CD8-positive, alpha-beta memory T cell (primary cell): ENCODE measurements at places on chromosomes 5 and 9. TPM values are rescaled to one million over a fixed set of nuclear protein-coding genes. Genes with fewer than 3 reads are reported as not detected.

ECSCR gene
- 0.83 TPM for total RNA-seq

FAM151B gene
- 0.18 TPM for total RNA-seq

DNA sequence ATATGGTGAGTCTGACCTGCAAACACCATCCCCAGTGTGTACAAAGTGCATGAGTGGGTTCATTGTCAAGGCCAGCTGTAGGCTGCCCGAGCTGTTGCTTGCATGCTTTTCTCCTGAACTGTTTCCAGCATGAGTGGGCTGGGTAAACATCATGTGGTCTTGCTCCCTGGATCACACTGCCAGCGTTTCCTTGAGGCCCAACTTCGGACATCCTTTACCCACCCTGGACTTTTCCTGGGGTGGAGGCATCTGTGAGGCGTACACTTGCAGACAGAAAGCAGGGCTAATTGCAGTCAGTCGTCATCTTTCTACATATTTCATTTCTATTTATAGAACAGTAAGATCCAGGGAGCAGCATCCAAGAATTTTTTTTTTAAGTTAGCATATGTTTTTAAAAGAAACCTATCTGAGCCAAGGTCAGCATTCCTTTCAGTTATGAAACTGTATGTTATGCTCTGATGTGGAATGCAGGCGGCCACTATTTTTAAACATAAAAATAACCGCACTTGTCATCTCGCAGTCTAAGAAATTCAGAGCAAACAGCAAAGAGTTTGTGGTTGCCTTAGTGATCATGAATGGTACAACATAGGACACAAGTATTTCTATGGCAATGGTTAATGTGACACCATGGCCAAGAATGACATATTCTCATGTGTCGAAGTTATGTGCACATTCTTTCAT, 106.5 kb upstream of the DMRT1 start:
- H3K36me3 ChIP-seq = no peaks in the 10 kb centered on the region
- H3K27me3 ChIP-seq = no peaks in the 10 kb centered on the region
- no peak overlapping the region for H3K4me3 ChIP-seq
- DNase-seq = no peak
- H3K27ac ChIP-seq = no peak overlapping the region

DNA sequence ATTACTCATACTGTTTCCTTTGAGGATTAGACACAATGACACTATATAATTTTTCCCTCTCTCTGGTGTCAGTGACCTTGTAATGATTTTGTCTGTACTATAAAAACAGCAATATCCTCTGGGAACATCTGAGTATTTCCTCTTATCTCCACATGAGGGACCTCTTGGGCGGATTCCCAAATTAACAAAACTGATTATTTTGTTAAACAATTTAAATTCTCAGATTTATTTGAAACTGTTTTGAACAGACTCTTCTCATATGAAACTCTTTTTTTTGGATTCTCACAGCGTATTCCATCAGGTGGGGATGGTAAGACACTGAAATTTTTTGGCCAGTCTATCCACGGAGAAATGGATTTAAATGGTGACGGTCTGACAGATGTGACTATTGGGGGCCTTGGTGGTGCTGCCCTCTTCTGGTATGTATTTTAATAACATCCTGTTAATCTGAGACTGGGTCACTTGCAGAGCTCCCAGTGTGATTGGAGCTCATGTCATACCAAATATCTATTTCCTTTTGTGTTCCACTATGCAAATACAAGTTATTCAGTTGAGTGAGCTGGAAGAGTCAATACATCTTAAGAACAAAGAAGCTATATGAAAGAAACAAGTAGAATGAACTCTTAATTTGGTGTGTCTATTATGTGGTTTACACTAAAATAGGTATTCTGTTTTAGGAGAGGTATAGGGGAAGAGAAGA, 73.8 kb upstream of the ITGA2 start:
- no peaks in the 10 kb centered on the region for H3K4me1 ChIP-seq
- no peak overlapping the region for H3K27ac ChIP-seq
- H3K4me3 ChIP-seq = peak overlapping the region; percentile 18
- no peaks in the 10 kb centered on the region for H3K36me3 ChIP-seq

- DNase-seq = no peak
- H3K4me1 ChIP-seq = no peaks in the 10 kb centered on the region
- H3K27me3 ChIP-seq = no peaks in the 10 kb centered on the region
- no peaks in the 10 kb centered on the region for H3K36me3 ChIP-seq
These were observed 198.8 kb upstream of the EFNA5 start for GRCh38 chr5:107869438-107870115.

DNA sequence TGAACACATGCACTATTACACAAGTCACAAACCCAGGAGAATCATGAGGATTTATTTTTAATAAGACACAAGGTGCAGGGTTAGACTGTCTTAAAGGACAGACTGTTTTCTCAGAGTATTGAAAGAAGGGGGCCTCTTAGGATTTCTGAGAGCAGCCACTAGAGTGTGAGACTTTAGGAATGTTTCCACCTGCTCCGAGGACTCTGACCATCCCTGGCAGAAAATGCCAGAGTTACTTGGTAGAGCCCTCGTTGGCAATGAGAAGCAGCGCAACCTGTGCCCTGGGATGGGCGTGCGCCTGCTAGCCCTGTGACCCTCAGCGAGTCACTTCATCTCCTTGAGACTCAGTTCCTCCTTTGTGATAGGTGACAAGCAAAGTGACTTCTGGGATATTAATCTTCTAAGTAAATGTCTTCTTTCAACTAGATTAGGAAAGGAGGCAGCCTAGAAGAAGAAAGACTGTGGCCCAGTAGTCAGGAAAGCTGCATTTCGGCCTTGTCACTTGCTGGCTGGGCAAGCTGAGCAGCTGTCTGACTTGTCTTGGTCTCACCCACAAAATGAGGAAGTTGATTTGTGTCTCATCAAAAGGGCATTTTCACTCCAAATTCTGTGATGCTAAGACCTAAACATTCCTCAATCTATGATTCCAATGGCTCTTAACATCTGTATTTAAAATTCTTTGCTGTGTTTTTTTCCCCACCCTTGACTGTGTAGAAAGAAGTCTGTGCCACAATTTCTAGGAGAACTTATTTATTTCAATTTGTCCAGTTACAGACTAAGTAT, 60.5 kb downstream of the PTCD2 start:
- H3K4me3 ChIP-seq = no peak overlapping the region
- H3K27me3 ChIP-seq = peaks cover 5% of the 10 kb centered on the region
- DNase-seq = no peak
- H3K36me3 ChIP-seq = no peaks in the 10 kb centered on the region

DNA sequence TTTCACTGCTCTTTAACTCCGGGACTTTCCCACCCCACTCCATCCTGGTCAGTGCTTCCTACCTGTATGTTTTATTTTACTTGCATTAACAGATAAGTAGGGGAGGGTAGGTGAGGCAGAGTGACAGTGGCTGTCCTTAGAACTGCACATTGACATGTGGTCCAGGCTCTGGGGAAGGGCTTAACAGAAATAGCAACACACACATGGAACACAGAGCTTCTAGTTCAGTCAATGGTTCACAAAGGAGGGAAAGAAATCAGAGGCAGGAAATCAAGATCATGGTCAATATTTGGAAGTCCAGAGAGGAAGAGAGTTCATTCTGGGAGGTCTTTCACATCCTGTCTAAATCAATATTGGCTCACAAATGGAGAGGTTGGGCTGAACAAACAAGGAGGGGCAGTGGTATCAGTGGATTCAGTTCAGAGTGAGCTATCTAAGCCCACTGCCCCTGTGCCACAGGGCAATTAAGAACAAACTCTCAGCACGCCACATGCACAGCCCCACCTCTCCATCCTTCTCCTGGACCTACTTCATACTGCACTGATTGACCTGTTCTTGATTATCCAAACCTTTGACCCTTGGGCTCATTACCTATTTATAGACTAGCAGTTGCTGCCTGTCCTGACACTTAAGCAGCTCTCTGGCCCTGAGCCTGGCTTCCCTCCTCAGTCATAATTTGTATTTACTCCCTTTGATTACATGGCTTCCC, 6.2 kb upstream of the VPS13A start:
- DNase-seq = no peak
- H3K36me3 ChIP-seq = no peaks in the 10 kb centered on the region
- H3K4me1 ChIP-seq = no peaks in the 10 kb centered on the region
- H3K4me3 ChIP-seq = no peak overlapping the region
- H3K27me3 ChIP-seq = no peaks in the 10 kb centered on the region

GRCh38 chr9:136700959-136701667, 11.3 kb upstream of the DIPK1B start:
- H3K4me1 ChIP-seq = peaks cover 14% of the 10 kb centered on the region
- H3K36me3 ChIP-seq = no peaks in the 10 kb centered on the region
- DNase-seq = peak; percentile 18
- peak overlapping the region; percentile 59 for H3K27ac ChIP-seq

GRCh38 chr5:168853972-168854371, 274.8 kb upstream of the PANK3 start:
- DNase-seq = no peak
- H3K4me1 ChIP-seq = no peaks in the 10 kb centered on the region
- H3K27me3 ChIP-seq = no peaks in the 10 kb centered on the region
- no peaks in the 10 kb centered on the region for H3K36me3 ChIP-seq
- H3K27ac ChIP-seq = no peak overlapping the region
- H3K4me3 ChIP-seq = no peak overlapping the region

- H3K27me3 ChIP-seq = no peaks in the 10 kb centered on the region
- no peaks in the 10 kb centered on the region for H3K4me1 ChIP-seq
- H3K27ac ChIP-seq = no peak overlapping the region
- no peaks in the 10 kb centered on the region for H3K36me3 ChIP-seq
- no peak for DNase-seq
- no peak overlapping the region for H3K4me3 ChIP-seq
These were observed 144.9 kb downstream of the CEP120 start for GRCh38 chr5:123278284-123278683.

DNA sequence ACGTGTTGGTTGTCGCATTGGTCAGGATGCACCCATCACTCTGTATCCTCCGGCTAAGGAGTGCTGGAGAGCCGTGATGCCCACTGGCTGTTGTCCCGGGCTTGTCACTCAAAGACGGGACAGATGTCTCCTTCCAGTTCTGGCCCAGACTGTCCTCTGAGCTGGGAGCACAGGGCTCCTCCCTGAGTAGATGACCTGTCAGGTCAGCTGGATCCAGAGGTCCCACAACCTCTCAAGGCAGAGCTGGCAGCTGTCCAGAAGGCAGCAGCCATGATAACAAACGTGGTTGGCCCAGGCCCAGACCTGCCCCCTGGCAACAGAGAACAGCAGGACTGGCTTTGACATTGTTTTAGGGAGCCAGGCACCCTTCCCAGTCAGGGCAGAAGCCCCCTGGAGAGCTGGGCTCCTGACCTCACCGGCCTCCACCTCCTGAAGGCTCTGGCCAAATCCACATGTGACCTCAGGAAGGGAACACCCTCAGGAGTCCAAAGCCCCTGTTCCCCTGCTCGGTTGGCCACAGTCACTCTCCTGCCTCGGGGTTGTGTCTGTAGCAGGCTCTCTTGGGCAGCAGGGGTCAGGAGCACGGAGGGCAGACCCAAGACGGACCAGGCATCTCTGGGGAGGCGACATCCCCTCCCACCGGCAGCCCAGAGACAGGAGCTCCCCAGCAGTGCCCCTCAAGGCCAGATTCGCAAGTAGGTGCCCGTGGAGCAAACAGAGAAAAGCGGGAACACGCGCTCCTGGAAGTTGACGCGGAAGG, 10.3 kb downstream of the TRIM7 start:
- no peak overlapping the region for H3K27ac ChIP-seq
- no peaks in the 10 kb centered on the region for H3K36me3 ChIP-seq
- H3K27me3 ChIP-seq = no peaks in the 10 kb centered on the region
- H3K4me3 ChIP-seq = no peak overlapping the region
- H3K4me1 ChIP-seq = peaks cover 6% of the 10 kb centered on the region

DNA sequence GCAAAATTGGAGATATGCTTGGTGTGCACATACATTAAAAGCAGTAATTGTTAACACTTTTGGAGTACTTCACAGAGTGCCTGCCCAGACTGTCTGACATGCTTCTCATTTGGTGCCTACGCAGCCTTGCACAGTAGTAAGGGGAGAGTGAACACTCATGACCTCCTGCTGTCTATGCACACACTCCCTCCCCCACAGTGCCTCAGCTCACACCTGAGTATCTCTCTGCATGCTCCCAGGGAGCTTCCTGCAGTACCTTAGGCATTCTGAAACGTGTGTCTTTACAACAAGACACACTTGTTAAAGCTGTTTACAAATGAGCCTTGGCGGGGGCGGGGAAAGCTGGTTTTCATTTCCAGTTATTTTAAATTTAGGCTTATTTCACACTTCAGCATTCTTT, 18.0 kb downstream of the MAP3K1 start:
- no peaks in the 10 kb centered on the region for H3K36me3 ChIP-seq
- DNase-seq = no peak
- no peaks in the 10 kb centered on the region for H3K27me3 ChIP-seq
- H3K4me1 ChIP-seq = peaks cover 88% of the 10 kb centered on the region
- H3K27ac ChIP-seq = no peak overlapping the region

DNA sequence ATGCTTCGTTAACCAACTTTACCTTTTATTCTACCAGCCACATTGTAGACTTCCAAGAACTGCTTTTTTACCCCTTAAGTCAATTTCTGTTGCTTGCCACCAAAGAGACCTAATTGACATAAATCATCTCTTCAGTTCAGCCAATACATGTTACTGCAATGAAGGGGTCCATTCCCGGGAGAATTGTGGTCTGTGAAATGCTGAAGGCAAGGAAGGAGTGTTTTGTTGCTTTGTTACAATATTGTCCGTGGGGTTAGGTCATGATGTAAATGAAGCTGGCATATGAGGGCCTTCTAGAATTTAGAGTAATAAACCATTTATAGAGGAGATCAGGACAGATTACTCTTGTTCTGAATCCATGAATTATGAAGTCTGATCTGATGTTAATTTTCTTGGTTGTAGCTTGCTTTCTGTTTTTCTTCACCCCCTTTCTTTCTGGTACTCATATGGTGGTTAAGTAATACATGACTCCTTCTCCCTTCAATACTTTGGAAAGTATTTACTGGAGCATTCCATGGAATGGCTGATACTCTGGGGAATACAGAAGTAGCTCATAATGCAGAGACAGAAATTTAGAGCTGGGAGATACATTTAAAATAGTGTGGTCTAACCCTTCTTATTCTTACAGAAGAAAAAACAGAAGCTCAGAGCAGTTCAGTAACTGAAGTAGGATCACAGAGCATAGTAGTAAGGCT, 297.0 kb upstream of the CLINT1 start:
- H3K36me3 ChIP-seq = no peaks in the 10 kb centered on the region
- no peaks in the 10 kb centered on the region for H3K4me1 ChIP-seq
- H3K4me3 ChIP-seq = no peak overlapping the region
- H3K27ac ChIP-seq = no peak overlapping the region
- no peaks in the 10 kb centered on the region for H3K27me3 ChIP-seq
- DNase-seq = no peak

GRCh38 chr9:703392-703791, 138.1 kb upstream of the DMRT1 start:
- DNase-seq = no peak
- no peak overlapping the region for H3K27ac ChIP-seq
- H3K36me3 ChIP-seq = no peaks in the 10 kb centered on the region

DNA sequence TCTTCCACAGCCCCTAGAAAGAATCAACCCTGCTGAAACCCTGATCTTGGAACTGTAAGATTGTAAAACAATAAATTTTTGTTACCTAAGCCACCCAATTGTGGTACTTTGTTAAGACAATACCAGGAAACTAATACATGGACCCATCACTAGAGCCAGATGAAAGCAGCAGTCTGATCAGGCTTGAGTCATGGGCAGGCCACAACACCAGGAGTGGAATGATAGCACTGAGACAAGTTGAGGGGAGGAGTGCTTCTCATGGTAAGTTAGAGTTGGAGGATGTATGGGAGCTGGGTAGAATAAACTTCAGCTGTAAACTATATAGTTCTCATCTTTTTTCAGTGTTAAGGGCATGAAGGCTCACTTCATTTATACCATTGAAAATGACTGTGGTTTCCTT, 164.4 kb upstream of the OR13F1 start:
- no peaks in the 10 kb centered on the region for H3K4me1 ChIP-seq
- H3K4me3 ChIP-seq = no peak overlapping the region
- DNase-seq = no peak
- no peaks in the 10 kb centered on the region for H3K27me3 ChIP-seq
